IPS DF 19.7 (cell line): ENCODE measurements at places on chromosomes 6 and 20.
A peak's percentile ranks its signal among the peaks of the same experiment; 100 is the strongest.

- DNase-seq, result no peak
Observed at GRCh38 chr6:97963193-97963592, 680.2 kb upstream of the MMS22L start.

DNA sequence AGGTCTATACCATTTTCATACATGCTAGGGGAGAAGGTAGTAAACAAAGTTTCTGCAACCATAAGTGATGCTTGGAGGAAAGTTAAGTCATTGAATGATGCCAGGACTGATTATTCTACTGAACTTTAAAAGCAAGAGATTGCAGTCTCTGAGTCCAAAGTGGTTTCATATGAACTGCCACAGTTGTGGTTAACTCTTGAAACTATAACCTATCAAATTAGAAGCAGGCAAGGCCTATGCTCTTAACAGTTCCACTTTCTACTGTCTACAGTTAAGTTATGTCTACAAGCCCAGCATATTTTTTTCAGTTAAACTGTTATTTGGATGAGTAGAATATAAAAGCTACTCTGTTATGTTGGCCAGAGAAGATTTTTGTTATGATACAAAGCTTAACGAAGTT lies 326.5 kb upstream of the RUNX2 start:
- no peak for DNase-seq

DNA sequence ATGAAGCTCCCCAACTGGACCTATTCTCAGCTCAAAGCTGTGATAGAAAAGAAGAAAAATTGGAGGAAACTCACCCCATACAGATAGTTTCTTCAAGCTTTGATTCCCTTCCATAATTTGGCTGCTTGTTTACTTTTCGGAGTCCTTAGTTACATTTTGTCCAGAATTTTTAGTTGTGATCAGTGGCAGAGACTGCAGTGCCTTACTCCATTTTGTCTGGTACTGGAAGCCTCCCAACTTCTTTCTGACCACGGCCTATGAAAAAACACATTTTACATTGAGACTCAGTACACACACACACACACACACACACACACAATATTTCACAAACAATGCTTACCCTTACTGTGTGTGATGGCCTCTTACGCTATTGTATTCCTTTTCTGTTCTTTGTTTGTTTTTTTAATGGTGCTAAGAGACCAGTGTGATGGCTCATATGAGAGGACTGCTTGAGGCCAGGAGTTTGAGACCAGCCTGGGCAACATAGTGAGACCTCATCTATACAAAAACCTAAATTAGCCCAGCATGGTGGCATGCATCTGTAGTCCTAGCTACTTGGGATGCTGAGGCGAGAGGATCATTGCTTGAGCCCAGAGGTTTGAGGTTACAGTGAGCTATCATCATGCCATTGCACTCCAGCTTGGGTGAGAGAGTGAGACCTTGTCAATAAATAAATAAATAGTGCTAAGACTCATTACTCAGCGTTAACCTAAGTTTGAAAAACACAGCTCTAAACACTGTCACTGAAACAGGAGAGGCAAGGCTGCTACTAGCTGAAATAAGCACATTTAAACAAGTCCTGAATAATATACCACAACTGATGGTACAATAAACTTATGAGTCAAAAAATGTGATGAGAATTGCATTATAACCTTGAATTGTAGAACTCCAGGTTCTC lies 13.8 kb upstream of the RNF8 start:
- no peak for DNase-seq

GRCh38 chr6:15841937-15842726 lies 179.3 kb upstream of the DTNBP1 start:
- no peak for DNase-seq

- no peak for DNase-seq
Observed at GRCh38 chr20:37803438-37804307, 99.3 kb upstream of the VSTM2L start.

DNA sequence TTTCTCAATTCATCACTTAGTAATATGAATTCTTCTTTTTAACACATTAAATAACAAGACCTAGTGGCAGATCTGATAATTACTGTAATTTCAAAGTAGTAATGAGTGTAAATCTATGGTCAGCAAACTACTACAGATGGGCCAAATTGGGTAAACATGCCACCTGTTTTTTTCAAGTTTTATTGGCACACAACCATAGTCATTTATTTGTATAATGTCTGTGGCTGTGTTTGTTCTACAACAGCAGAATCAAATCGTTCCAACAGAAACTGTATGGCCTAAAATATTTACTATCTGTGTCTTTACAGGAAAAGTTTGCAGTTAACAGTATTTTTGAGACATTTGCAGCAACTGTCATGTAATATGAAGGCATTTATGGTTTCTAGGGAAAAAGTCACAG lies 86.1 kb upstream of the EYA2 start:
- DNase-seq, result no peak

- DNase-seq, result peak; percentile 2
Observed at GRCh38 chr6:141107591-141108160, 1025.0 kb upstream of the GJE1 start.

DNA sequence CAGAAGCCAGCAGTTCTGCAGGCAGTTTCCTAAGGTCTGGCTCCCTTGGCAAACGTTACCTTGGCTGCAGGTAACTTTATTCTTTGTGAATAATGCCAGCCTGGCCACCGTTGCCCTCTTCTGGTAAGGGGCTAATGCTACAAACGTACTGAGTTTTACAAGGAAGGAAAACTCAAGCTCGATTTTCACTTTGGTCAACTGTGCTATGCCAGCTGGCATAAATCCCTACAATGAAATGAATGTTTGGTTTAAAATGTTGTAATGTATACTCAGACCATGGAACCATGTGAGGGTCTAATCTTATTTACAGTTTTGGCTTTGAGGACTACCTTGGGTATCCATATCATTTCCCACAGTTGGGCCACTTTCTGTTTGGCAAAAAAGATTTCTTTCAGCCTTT lies 101.4 kb downstream of the SLX4IP start:
- no peak for DNase-seq

- DNase-seq, result no peak
Observed at GRCh38 chr6:87146363-87146762, 9.0 kb upstream of the ZNF292 start.
